ENCODE measurements at places on chromosomes 4 and X.

DNA sequence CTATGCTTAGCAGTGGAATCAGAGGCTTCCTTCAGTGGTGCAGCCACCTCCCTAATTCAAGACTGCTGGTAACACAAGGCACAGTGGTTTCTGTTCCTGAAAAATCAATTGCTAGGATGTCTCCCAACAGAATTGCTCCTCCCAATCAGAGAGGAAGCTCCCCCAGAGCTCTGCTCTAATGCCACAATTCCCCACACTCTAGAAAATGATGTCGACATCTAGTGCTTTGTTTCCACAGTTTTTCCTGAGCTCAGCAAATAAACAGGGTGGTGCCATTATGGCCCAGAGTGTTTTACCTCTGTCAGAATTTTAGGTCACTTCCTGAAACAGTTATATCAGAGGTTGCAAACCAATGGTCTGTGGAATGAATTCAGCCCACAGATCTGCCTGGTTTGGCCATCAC lies 24.7 kb downstream of the TAB3 start:
- no peak for DNase-seq

DNA sequence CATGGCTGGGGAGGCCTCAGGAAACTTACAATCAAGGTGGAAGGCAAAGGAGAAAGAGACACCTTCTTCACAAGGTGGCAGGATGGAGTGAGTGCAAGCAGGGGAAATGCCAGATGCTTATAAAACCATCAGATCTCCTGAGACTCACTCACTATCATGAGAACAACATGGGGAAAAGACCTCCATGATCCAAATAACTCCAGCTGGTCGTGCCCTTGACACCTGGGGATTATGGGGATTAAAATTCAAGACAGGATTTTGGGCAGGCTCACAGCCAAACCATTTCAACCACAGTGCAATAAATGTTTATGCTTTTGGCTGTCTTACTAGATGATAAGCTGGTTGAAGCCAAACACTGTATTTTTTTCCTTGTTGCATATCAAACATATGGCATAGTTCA lies 1112.4 kb downstream of the STIM2 start:
- no peak for DNase-seq

- no peak for DNase-seq
These were observed 57.3 kb upstream of the ADGRA3 start for GRCh38 chr4:22573198-22573597.

DNA sequence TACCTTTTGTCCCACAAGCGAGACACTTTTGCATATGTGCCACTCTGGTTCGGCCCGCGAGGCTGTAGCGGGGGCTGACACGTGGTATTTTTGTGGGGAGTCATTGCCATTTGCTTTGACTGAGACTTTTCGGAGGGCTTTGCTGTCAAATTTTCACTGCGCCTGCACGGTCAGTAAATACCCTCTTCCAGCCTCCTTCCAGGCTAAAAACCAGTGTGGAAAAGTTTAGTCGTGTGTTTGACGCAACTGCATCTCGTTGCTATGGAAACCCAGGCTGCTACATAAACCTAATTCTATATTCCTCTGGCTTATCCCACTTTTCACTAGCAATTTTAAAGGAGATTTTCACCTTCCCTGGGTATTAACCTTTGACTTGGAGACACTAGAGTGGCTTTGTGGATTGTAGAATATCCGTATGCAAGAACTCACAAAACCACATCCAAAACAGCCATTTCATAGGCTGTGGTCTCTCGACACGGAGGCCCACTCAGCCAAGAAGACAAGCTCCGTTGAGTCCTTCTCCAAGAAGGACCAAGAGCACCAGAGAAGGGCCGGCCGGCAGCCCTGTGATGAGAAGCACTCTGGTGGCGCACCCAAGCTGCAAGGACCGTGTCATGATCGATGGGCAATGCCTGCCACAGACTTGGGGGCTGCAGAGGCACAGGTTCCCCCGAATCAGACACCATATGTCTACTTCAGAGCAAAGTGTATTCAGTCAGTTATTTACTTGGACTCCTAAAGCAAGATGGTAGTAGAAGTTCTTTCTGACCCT lies 38.4 kb upstream of the ENPP6 start:
- no peak for DNase-seq

DNA sequence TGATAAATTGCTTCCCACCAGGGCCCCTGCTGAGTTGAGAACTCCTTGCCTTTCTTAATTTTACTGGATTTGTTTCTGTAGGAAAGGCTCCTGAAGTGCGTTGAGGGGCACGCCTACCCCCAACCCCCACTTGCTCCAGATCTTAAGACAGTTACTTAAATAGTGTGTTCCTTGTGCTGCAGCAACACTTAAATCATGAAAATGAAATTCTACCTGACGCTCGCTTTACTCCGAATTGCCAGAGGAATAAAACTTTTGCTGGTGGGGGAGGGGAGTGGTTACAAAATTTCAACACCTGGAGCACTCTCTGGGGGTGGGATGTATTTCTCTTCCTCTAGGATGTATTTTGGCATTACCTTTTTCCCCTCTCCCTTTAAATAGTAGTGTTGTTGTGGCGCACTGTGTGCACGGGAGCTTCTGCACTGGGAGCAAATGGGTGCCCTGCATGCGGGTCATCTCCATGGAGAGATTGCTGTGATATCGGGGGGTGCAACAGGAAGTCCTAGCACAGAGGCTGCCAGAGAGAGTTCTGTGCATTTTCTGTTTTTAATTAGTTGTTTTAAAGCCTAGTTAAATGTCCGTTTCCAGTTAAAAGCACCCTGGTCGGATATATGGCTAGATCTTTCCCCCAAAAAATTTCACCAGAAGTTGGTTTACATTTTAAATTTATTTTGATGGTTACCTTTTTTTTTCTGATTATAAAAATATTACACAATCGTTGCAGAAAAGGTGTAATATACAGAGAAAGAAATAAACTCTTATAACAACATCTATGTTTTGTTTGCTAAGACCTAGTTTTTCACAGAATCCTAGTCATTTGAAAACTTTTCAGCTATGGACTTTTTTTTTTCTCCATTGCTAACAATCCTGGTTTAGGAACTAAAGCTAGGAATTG lies 207.7 kb downstream of the SOWAHB start:
- DNase-seq: no peak

DNA sequence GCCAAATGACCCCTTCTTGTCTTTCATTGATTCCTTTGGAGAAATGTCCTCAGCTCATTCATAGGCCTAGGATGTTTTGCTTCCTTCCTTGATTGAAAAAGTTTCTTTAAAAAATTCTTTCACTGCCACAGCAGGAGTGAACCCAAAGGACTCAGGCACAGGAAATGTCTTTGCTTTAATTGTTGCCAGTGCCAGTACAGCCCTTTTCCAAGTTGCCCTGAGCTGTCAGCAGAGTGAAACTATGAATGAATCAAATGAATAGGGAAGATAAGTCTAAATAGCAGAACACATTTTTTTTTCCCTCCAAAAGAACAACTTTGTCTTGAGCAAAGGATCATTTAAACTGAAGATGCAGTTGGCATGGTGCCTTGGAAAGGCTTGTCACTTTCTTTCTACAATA lies 63.8 kb upstream of the SLC4A4 start:
- no peak for DNase-seq

GRCh38 chr4:112889199-112889598 lies 160.3 kb upstream of the ANK2 start:
- DNase-seq: no peak

GRCh38 chr4:184216515-184216914 lies 1.2 kb downstream of the ENPP6 start:
- DNase-seq: no peak

GRCh38 chr4:12615822-12616221 lies 868.3 kb downstream of the RAB28 start:
- no peak for DNase-seq

DNA sequence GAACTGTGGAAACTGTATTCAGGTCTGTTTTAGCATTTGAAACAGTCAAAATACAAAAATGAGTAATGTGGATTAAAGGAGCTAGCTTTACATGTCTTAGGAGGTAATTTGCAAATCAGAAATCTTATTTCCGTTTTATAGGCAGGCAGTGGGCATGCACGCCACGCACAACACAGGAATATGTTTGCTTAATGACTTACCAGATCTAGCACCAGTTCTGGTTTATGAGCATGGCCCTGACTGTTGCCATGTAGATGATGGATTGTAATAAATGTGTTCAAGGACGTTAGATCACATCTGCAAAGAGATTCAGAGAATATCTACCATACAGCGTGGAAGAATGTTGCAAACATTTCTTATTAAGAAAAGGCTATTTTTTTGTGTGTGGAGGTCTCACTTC lies 344.5 kb upstream of the NR3C2 start:
- DNase-seq: no peak

- peak; percentile 9 for DNase-seq
These were observed 1157.4 kb downstream of the FAM133A start for GRCh38 chrX:94831364-94831763.

- DNase-seq: no peak
These were observed 314 bp downstream of the DNASE1L1 start for GRCh38 chrX:154408659-154409221.

All from NCI-H1694 treated with DMSO at 0.1 percent for 48 hours (cell line).